AG09309 (cell line): ENCODE measurements at places on chromosomes 7 and 10.

DNA sequence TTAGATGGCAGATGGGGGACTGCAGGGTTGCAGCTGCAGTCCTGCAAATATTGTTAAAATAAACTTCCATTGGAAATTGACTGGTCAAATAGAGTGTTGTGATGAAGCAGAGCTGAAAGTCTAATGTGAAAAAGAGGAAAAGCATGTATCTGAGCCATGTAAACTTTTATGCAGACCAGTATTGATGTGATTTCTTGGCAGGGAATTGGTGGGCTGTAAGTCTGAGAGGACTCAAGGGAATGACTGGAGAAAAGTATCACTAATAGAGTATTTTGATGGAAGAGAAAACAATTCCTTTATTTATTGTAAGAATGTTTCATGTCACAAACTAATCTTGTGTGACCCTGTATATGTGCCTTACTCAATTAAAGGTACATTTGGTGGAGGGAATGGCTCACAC, 155.5 kb downstream of the PPP1R9A start:
- no peak for DNase-seq

DNA sequence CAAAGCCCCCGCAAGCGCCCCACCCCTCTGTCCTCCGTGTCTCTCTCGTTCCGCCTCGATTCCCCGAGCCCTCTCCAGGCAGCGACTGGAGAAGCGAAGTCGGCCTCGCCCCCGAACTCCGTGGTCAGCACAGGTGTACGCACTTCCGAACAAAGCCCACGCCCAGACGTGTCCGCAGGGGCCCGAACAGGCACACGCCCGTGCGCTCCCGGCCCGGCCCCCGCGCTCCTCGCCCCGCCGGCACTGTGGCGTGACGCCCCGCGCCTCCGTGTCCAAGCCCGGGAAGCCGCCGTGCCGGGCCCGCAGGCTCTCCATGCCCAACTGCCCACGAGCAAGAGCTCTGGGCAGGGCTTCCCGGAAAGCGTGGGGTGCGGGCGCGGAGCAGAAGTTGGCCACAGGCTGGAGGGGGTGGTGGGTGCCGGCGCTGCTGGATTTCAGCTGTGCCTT, 662 bp downstream of the NRCAM start:
- DNase-seq: no peak

DNA sequence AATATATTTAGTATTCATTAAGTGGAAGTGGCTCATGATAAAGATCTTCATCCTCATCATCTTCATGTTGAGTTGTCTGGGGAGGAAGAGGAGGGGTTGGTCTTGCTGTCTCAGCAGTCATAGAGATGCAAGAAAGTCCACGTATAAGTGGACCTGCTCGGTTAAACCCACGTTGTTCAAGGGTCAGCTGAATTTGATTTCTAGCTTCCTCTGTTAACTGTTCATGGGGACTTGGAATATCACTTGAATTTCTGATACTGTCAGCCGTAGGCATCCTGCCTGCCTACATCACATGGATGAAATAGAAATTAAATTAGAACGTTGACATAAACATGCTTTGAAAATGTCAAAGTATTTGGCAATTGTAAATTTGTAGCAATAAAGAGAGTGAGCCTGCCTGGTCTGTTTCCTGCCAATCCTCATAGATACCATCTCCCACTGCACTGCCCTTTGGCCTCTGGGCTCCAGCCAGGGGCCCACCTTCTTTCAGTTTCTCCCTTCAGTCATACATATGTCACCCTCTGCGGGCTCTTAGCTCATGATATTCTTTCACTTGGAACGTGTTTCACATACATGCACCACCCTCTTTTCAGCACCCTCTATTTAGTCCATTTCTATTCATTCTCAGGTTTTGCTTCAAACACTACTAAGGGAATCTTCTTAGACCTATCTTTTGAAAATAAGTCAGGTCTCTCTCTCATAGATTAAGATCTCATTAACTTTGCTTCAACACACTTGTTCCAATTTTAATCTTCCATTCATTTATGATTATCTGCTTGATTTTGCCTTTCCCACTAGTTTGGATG, 376.3 kb downstream of the IPMK start:
- DNase-seq: no peak

- no peak for DNase-seq
Observed at GRCh38 chr10:44924261-44925040, 13.3 kb downstream of the TMEM72 start.

- DNase-seq: no peak
Observed at GRCh38 chr10:130012129-130012528, 48.1 kb upstream of the EBF3 start.

- DNase-seq: no peak
Observed at GRCh38 chr10:71004176-71005075, 116.1 kb upstream of the PCBD1 start.

DNA sequence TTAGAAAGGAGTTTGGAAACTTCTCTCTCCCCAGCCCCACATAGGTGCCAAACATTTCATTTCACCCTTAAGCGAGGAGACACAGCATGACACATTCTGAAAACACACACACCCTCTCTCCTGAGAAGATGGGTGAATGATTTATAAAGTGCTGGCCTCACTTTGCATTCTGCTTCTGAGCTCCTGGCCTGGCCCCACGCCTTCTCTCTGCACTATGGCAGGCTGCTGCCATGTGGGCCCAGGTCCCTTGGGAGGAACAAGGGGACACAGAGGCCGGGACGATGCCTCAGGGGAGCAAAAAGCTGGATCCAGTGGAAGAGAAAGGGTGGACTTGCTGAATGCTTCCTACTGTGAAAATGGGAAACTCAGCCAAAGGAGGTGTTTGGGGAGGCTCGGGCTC, 56.0 kb downstream of the CPXM2 start:
- no peak for DNase-seq
